Osteoblast (primary cell): ENCODE measurements at places on chromosomes 13 and 19. TPM values are rescaled to one million over a fixed set of nuclear protein-coding genes. Genes with fewer than 3 reads are reported as not detected.

- peak; percentile 94 for DNase-seq
Measured at GRCh38 chr19:2469102-2469914, 6.6 kb upstream of the GADD45B start.

DNA sequence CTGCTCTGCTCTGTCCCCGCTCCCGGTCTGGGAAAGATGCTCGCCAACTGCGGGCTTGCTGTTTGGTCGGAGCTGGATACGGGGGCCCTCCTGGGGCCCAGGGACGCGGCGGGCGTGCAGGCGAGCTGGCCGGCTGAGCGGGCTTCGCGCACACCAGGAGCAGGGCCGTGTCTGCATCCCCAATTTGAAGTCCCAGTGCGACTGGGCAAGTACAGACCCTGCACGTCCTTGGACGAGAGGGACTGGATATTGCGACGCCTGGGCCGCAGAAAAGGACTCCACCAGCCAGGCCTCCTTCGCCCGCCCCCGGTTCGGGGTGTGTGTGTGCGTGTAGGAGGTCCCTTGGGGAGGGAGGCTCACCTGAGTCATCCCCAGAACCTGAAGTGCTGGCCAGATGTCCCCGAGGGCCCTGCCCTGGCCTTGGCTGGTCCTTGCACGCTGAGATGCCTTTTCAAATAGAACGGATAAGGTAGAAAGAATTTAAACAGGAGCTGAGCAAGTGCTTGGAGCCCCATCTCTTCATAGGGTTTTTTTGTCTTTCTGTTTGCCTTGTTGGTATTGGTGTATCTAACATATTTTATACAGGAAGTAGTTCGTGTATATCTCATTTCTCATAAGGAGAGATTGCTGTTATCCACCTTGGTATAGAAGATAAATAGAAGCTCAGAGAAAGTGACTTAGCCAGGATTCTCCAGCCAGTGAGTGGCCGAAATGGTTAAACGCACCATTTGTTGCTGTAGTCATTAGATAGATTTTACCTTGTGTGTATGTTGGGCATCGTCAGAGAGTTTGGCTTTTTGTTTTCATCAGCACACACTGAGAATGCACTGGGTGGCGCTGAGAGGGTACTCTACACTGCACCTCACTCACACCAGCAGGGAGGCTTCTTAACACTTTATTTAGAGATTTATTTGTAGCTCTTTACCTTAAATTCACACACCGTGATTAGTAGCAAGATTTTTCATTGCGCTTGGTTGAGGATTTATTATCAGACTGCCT, 1.1 kb downstream of the NAXD start:
- peak; percentile 96 for DNase-seq

DNA sequence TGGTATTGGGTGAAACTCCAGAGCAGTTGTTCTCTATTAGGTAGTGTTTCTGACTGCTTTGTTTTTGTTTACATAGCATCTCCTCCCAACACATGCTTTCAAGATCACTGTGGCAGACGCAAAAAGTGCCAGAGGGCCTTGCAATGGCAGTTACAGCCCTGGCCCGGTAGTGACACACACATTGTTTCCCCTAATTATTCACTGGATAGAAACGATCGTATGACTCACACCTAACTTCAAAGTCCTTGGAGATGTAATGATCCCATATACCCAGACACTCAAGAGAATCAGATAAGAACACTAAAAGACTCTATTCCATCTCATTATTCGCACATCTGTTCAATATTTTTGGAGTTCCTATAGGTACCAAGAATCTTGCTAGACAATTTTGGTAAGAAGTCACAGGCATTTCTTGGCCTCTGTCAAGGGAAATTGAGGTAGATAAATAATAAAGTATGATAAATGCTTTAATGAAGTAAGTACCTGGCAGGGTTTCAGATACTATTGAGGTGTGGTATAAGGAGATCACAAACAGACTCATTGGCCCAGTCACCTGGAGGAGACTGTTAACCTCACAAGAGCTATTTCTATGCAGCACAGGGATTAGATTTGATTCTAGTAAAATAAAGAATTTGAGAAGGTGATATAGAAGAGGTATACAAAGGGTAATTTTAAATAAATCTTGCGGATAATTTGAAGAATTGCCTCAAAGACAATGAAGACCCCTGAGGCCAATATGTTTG, 485.3 kb downstream of the SLITRK6 start:
- DNase-seq: no peak

Gene ZNF844
- 10.0 and 10.9 TPM in 2 replicates for total RNA-seq

DNA sequence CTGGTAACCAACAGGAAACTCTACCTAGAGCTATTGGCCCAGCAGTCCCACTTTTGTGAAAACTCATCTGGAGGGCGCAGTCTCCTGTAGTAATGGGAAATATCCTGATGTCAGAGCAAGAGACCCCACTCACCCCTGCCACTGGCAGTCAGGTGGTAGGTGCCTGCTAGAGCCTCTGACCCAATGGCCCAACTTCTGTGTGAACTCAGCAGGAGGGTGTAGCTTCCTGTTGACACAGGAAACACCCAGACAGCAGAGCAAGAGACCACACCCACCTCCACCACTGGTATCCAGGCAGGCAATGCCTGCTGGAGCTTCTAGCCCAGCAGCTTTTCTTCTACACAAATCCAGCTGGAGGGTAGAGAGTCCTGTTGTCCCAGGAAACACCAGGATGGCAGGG, 1176.8 kb upstream of the PRR20A start:
- no peak for DNase-seq
